ENCODE measurements at places on chromosomes 4 and X. TPM values are rescaled to one million over a fixed set of nuclear protein-coding genes. Genes with fewer than 3 reads are reported as not detected.

DNA sequence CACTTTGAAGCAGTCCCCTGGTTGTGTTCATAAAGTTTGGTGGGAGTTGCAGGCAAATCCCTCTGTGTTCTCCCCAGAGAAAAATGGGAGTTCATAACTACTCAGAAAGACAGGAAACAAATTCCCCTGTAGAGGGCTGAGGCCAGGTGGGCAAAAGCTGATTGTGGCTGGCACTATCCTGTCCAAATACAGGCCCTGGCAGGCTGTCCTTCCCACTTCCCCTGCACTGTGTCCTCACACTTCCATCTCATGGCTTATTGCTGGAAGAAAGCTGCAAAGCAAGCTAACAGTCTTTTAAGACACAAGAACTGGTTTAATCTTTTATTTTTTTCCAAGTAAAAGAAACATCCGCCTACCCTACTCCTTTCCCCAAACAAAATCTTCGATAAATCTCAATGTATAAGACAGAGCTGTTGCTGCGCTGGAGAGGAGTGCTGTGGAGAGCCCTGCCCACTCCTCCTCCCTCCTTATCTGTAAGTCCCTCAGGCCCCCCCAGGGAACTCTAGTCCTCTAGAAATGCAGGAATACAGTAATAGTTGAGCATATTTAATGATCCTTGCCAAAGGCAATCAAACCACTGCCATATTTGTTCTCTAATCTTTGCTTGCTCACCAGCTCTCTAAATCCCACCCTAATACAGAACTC lies 14.0 kb downstream of the TAPT1 start:
- H3K4me1 ChIP-seq, result peaks cover 4% of the 10 kb centered on the region
- H3K4me3 ChIP-seq, result no peak overlapping the region
- DNase-seq, result no peak
- no peak overlapping the region for H3K27ac ChIP-seq
- H3K27me3 ChIP-seq, result no peaks in the 10 kb centered on the region
- no peaks in the 10 kb centered on the region for H3K36me3 ChIP-seq

DNA sequence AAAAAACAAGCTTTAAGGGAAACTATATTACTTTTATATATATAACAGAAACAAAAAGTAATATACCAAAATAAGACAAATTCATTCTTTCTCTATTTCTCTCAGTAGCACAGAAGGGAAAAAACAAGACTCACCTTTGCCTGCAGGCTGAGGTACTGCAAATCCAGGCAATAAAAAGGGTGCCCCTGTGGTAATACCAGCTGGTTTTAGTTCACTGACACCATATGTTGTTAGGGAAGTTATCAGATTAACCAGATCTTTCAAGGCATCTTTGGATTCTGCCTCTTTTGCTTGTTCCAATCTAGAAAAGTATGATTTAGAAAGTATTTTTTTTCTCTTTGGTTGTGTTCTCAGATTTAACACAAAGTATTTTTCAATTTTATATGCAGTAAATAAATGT lies 139.8 kb downstream of the WDFY3 start:
- peaks cover 21% of the 10 kb centered on the region for H3K36me3 ChIP-seq
- no peaks in the 10 kb centered on the region for H3K4me1 ChIP-seq
- no peak overlapping the region for H3K4me3 ChIP-seq
- H3K27me3 ChIP-seq, result no peaks in the 10 kb centered on the region
- H3K27ac ChIP-seq, result no peak overlapping the region

GRCh38 chr4:89483833-89484232 lies 176.2 kb upstream of the GPRIN3 start:
- peaks cover 10% of the 10 kb centered on the region for H3K4me1 ChIP-seq
- H3K27ac ChIP-seq, result no peak overlapping the region
- H3K27me3 ChIP-seq, result no peaks in the 10 kb centered on the region
- DNase-seq, result no peak
- H3K4me3 ChIP-seq, result no peak overlapping the region
- H3K36me3 ChIP-seq, result no peaks in the 10 kb centered on the region

GRCh38 chr4:187433141-187433540 lies 562.4 kb upstream of the ZFP42 start:
- no peak for DNase-seq
- H3K27me3 ChIP-seq, result no peaks in the 10 kb centered on the region
- no peak overlapping the region for H3K27ac ChIP-seq
- H3K4me1 ChIP-seq, result no peaks in the 10 kb centered on the region

DNA sequence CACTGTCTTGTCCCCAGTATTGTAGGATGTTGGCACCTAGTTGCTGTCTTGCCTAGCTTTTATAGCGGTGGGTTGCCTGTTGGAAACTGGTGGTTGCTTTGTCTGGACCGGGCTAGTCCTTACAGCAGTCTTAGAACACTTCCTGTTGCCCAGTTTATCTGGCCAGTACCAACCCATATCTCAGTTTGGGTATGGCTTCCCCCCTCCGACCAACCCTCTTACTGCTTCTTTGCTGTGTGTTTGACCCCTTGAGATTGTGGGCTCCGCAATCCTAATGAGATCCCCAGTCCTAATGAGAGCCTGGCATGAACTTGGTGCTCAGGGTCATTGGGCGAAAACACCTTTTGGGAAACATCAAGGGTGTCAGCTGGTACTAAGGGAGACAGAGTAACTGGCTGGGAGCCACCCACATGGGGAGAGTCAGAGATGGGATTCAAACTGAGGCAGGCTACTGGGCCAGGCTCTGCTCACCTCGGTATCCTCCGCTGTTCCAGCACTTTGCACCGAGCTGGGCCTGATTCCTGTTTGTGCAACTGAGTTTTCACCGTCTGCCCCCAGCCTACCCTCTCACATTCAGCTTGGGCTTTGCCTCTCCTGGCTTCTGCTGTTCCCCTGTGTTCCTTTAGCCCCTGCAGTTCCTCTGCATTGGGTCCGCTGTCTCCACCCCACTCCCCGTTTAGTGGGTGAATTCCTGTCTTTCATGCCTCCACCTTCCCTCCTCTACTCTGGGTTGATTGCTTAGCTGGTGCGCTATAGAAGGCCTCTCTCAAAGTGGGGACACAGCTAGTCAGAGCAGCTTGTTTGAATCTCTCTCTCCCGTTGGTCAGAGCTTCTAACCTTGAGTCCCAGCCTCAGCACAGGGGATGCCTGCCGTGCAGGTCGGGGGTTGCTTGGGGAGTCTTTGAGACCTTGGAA lies 1.6 kb downstream of the TBC1D14 start:
- H3K4me1 ChIP-seq, result 0 out of 2 replicates have a peak, but pooled peaks cover 9% of the 10 kb centered on the region
- H3K27ac ChIP-seq, result no peak overlapping the region
- H3K27me3 ChIP-seq, result no peaks in the 10 kb centered on the region
- no peaks in the 10 kb centered on the region for H3K36me3 ChIP-seq

DNA sequence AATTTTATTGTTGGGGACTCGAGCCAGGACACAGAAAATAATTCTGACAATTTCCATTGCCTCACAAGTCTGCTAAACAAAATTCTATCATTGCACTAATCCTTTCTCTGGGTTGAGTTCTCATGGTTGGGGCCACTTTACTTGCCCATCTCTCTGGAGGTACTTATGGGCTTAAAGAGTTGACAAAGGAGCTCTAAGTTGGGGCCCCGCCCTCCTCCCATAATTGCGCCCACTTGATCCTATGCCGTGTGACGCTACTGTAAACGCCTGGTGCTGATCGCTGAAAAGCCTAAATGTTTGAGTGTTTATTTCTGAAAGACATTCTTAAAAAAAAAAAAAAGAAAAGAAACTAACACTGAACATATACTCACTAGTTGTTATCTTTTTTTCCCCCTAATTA lies 103.0 kb downstream of the TENM3 start:
- H3K4me1 ChIP-seq, result no peaks in the 10 kb centered on the region
- no peak for DNase-seq
- H3K4me3 ChIP-seq, result no peak overlapping the region

GRCh38 chr4:40916218-40916555 lies 166.4 kb downstream of the NSUN7 start:
- peaks cover 44% of the 10 kb centered on the region for H3K4me1 ChIP-seq
- DNase-seq, result peak; percentile 94
- H3K4me3 ChIP-seq, result peak overlapping the region; percentile 6
- H3K36me3 ChIP-seq, result no peaks in the 10 kb centered on the region
- peak overlapping the region; percentile 89 for H3K27ac ChIP-seq

GRCh38 chrX:42967681-42968300 lies 189.8 kb upstream of the PPP1R2C start:
- no peaks in the 10 kb centered on the region for H3K4me1 ChIP-seq
- H3K36me3 ChIP-seq, result no peaks in the 10 kb centered on the region
- no peak overlapping the region for H3K4me3 ChIP-seq

DNA sequence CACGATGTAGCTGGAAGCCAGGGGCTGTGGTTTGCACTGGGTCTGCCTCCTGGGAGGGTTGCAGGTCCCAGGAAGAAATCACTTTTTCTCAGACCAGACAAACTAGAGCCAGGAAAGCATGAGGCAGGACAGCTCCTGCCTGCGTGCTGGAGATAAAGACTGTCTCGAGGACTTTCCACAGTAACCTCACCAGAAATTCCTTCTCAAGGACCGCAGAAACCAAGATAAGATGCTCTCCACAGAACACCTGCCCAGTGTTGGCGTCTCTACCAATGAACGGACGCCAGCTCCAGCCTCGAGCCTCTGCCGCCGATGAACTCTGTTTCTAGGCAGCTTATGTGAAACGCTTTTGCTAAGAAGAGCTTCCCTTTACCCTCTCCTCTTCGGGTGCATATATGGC lies 76.9 kb upstream of the AFAP1 start:
- no peak for DNase-seq
- no peak overlapping the region for H3K4me3 ChIP-seq
- no peaks in the 10 kb centered on the region for H3K36me3 ChIP-seq
- H3K27ac ChIP-seq, result no peak overlapping the region
- H3K27me3 ChIP-seq, result peaks cover 74% of the 10 kb centered on the region

DNA sequence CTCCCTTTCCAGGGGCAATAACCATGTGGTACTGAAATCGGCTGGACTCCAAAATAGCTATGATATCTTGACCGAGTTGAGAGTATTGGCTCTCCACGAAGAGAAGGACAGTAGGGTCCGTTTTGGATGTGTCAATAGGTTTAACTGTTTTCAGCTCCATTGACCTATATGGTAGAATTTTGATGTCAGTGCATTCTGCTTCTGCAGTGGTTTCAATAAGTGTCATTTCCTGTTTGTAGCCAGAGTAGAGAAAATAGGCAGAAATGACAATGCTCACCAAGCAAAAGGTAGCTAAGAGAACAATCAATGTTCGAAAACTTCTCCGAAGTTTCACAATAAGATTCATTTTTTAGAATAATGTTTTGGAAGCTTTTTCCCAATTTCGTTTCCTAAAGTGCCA lies 36.7 kb downstream of the NDST4 start:
- H3K4me1 ChIP-seq, result no peaks in the 10 kb centered on the region
- H3K4me3 ChIP-seq, result no peak overlapping the region
- no peak overlapping the region for H3K27ac ChIP-seq
- H3K27me3 ChIP-seq, result no peaks in the 10 kb centered on the region

DNA sequence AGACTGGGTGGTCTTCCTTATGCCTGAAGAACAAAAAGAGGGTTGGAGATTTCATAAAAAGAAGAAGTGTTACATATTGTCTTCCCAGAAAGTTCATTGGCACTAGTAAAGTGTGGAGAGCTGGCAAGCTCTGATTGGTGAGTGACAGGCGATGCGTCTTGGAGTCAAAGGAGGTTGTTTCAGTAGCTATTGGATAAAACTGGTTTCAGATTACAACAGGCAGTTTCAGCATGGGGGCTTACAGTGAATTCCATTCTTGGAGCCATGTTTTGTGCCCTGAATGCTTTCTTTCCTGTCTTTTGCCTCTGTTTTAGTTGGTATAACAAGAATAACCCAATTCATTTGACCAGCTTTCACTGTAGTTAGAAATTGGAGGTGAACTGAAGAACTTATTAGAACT lies 750.5 kb downstream of the ADGRL3 start:
- H3K4me1 ChIP-seq, result no peaks in the 10 kb centered on the region
- H3K36me3 ChIP-seq, result no peaks in the 10 kb centered on the region
- H3K27me3 ChIP-seq, result no peaks in the 10 kb centered on the region
- H3K27ac ChIP-seq, result no peak overlapping the region
- no peak overlapping the region for H3K4me3 ChIP-seq

- H3K36me3 ChIP-seq, result no peaks in the 10 kb centered on the region
- DNase-seq, result no peak
- H3K4me1 ChIP-seq, result no peaks in the 10 kb centered on the region
- H3K27me3 ChIP-seq, result no peaks in the 10 kb centered on the region
- H3K4me3 ChIP-seq, result no peak overlapping the region
- no peak overlapping the region for H3K27ac ChIP-seq
Observed at GRCh38 chrX:115400960-115401359, 111.4 kb downstream of the LUZP4 start.

DNA sequence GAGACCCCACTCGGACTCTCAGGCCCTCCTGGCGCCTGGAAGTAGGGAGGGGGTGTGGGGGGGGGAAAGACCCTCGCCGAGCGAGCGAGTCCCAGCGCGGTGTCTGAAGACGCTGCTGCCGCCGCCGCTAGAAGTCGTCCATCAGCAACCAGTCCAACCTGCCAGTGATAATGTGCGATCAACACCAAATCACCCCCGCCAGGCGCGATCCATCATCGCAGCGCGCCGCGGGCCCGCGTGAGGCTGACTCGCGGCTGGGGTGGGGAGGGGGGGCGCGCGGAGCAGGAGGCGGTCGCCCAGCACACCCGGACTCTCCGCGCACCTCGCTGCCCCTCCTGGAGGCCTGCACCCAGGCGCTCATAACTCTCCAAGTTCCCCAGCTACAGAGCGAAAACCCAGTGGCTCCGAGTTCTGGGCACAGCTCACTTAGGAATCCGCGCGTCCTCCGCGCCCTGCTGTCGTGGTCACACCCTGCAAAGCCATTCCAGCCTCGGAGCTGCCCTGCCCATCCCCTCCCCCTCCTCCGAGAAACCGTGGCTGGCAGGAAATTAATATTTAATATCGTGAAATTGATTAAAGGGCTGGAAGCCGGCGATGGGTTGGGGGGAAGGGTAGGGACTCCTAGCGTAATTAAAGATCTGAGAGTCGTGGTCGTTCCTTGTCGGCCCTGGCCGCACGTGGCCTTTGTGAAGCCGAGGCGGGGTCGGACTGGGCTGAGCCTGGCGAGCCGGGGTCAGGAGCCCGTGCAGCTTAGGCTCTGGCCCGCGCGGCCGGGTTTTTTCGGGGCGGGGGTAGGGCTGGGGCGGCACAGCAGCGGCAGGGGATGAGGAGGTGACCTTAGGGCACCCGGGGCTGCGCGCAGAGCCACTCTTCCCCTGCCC lies 58.1 kb upstream of the BCOR start:
- H3K36me3 ChIP-seq, result no peaks in the 10 kb centered on the region
- no peaks in the 10 kb centered on the region for H3K4me1 ChIP-seq
- H3K27ac ChIP-seq, result no peak overlapping the region
- peak overlapping the region; percentile 62 for H3K4me3 ChIP-seq
- no peaks in the 10 kb centered on the region for H3K27me3 ChIP-seq
- DNase-seq, result peak; percentile 35

DNA sequence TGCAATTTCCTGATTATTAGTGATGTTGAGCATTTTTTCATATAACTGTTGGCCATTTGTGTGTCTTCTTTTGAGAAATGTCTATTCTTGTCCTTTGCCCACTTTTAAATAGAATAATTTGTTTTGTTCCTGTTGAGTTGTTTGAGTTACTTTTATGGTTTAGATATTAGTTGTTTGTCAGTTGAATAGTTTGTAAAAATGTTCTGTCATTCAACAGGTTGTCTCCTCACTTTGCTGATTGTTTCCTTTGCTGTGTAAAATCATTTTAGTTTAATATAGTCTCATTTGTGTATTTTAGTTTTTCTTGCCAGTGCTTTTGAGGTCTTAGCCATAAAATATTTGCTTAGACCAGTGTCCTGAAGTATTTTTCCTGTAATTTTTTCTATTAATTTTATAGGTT lies 181.8 kb upstream of the GLRA2 start:
- no peaks in the 10 kb centered on the region for H3K36me3 ChIP-seq
- no peak for DNase-seq
- no peak overlapping the region for H3K27ac ChIP-seq

Gene DGKK
- not detected for total RNA-seq

Gene GIMD1
- not detected for total RNA-seq

Gene GLOD5
- not detected for total RNA-seq

Gene WNK3
- 0.63 TPM for total RNA-seq

Gene DCAF12L1
- not detected for total RNA-seq

Gene DUX4
- not detected for total RNA-seq

Gene FAT4
- 22.0 TPM for total RNA-seq

Data from GM23248 (cell line).